Glomerular endothelial cell (primary cell): ENCODE measurements at places on chromosomes 3 and 15.

DNA sequence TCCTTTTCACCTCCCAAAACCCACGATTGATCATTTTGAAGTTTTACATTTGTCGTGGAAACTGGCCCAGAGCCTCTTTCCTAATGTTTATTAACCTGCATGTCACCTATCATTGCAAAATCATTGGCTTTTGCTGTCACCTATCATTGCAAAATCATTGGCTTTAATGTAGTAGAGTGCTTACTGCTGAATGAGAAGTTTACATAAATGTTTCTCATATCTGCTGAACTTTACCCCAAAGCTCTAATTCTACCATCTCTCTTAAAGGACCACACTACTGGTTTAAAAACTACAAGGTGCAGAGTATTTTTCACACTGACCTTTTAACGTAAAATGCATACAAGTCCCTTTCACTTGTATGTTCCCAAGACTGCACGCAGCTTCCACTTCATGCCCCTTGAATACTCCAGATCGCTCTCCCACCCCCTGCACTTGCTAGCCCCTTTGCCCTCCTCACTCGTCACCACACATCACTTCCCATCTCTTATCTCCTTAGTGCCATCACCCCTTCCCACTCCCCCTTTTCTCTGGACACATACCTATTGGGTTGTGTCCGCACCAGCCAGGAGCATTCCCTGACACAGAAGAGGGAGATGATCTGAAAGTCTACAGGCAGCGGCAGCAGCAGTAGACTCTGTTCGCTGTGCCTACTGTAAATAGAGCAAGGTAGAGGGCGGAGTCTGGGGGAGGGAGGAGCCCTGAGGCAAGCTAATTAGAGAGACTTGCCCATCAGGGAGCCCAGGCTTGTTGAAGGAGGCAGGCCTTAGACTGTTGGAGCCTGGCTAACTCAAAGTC lies 30.2 kb upstream of the ATOSA start:
- DNase-seq, result no peak

GRCh38 chr3:144265542-144266100 lies 294.0 kb downstream of the DIPK2A start:
- DNase-seq, result no peak

- DNase-seq, result no peak
Observed at GRCh38 chr3:36606871-36607765, 157.2 kb downstream of the DCLK3 start.

DNA sequence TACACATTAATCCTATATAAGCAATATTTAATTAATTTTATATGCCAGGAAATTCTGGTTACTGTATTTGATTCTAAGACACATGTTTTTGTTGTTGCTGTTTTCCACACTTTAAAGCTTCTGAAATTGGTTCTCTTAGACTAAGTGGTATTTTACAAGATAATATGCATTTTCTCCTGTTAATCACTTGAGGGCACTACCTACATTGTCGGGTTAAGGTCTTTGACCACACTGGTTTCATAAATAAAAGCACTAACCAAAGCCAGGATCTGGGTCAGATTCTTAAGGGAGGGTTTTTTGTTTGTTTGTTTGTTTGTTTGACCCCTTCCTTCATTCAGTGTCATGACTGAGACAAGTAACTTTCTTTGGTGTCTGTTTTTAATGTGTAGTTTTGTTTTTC lies 590.2 kb downstream of the RBMS3 start:
- no peak for DNase-seq

DNA sequence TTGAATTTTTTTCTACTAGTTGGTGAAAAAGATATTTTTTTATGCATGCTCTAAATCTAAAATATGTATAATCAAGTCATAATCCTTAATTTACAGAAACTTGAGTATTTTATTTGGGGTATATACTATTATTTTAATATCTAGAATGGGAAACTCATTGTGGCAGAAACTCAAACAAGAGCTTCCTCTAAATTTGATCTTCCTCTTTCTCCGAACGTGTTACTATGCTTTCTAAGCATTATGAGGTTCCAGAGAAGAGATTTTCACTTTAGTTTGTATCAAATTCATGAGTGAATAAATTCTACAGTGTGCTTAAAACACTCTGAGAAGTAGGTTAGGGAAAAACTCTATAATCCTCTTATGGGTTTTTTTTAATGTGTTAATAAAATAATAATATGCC lies 173.1 kb downstream of the POTEB3 start:
- no peak for DNase-seq

GRCh38 chr3:121724130-121724529 lies 25.4 kb downstream of the GOLGB1 start:
- DNase-seq, result no peak

DNA sequence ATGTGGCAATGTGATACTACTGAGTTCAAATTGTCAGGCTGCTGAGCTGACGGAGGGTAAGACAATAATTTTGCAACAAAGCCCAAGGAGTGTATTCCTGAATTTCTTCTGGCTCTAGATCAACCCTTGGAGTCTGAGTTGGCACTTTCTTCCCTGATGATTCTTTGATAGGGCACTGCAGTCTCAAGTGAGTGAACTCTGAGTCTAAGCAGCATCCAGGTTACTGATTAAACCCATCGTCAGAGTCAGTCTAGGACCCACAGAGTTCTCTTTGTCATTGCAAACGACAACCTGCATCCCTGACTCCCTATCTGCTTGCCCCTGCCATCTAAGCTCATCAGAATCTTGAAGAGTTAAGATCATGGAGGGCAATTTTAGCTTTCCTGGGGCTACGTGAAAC lies 58.6 kb downstream of the MME start:
- no peak for DNase-seq

DNA sequence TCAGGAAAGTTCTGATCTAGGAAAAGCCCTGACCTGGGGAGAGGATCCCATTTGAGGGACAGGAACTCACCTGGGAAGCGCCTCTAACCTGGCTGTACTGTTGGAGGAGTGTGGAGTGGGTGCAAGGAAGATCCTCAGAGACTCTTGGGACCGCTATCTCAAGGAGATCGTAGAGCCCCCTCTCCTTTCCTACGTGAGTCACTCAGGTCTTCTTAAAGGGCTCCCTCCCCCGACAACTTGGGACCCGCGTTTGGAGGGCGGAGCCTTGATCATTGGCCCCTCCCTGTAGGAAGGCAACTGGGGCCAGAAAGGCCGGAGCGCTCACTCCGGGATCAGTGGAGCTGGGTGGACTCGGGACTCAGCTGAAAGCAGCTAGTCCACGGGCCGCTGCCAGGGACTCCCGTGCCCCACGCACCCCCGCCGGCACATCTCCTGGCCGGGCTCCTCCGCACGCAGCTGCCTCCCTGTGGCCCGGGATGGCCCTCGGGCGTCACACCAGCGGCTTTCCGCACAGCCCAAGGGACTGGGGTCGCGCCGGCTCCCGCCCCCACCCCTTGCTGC lies 520 bp downstream of the SLC26A6 start:
- DNase-seq, result no peak

GRCh38 chr3:102512734-102513504 lies 78.1 kb downstream of the ZPLD1 start:
- no peak for DNase-seq

DNA sequence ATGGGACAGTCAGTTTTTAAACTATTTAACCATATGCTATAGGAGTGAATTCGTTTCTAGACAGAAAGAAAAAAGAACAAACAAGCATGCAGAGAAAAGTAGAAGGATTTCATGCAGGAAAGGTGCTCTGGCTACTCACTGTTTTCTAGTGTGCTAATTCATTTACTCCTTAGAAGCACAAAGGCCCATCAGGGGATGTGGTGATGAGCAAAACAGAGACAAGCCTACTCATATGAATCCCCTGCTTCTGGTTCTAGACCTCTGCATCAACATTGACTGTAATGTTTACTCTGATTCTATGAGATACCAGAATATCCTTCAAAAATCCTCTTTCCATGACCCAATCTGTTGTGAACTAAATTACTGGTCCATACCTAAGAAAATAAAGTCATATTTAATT lies 801.9 kb downstream of the PLOD2 start:
- no peak for DNase-seq

GRCh38 chr3:117017135-117017894 lies 307.7 kb downstream of the TUSC7 start:
- no peak for DNase-seq

- DNase-seq, result no peak
Observed at GRCh38 chr15:82545478-82545877, 5.2 kb upstream of the RPS17 start.

DNA sequence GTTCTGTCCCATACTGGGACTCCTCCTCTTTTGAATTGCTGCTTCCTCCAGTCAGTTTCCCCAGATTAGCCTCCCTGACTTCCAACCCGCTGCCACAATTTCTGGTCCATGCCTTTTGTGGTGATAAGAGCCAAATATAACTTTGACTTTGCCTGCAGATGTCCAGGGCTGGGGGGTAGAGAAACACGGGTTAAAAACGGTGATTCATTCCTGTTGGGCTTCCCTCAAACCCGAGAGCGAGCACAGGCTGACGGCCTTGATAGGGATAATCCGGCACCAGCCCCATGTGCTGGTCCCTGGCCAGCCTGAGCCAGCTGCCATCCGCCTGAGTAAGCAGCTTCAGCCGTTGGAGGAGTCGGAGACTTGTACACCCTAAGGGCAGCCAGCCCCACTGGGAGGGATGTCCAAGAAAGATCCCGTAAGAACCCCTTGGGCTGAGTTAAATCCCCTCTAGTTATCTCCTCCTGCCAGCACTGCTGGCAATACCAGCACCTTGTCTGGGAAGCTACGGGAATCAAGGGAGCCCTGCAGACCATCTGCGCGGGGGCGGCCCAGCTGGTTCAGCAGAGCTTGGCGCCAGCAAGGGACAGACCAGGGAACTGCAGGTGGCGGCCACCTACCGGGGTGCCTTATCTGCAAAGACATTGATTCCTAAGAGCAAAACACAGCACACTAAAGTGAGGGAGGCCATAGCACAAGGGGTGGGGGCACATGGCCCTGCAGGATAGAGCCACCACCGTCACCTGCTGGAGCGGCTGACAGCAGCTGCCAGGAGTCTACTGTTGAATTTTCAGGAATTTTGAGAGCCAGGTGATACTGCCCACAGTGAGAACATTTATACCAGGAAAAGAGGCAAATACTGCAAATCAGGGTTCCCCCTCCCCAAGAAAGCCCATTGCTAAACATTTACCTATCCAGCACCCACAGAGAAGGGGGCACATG lies 18.1 kb downstream of the CSPG4 start:
- peak; percentile 51 for DNase-seq

DNA sequence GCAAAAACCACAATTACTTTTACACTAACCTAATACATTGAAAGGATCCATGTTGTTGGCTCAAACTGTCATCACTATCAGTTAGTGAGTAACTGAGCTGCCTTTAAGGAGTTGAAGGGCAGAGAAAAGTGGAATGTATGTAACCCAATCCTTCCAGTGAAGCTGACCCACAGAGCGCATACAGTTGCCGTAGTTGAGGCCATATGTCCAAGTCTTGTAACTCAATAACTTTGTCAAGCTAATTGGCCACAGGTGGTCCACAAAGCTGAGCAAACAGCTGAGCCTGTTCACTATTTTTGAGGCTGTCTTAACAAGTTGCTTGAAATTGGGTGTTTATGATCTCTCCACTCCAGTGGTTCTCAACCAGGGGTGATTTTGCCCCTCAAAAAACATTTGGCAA lies 169.0 kb upstream of the SLC24A5 start:
- no peak for DNase-seq

GRCh38 chr15:89591834-89592233 lies 16.6 kb downstream of the TICRR start:
- no peak for DNase-seq

GRCh38 chr3:104763007-104763406 lies 603.7 kb upstream of the ALCAM start:
- DNase-seq, result no peak

DNA sequence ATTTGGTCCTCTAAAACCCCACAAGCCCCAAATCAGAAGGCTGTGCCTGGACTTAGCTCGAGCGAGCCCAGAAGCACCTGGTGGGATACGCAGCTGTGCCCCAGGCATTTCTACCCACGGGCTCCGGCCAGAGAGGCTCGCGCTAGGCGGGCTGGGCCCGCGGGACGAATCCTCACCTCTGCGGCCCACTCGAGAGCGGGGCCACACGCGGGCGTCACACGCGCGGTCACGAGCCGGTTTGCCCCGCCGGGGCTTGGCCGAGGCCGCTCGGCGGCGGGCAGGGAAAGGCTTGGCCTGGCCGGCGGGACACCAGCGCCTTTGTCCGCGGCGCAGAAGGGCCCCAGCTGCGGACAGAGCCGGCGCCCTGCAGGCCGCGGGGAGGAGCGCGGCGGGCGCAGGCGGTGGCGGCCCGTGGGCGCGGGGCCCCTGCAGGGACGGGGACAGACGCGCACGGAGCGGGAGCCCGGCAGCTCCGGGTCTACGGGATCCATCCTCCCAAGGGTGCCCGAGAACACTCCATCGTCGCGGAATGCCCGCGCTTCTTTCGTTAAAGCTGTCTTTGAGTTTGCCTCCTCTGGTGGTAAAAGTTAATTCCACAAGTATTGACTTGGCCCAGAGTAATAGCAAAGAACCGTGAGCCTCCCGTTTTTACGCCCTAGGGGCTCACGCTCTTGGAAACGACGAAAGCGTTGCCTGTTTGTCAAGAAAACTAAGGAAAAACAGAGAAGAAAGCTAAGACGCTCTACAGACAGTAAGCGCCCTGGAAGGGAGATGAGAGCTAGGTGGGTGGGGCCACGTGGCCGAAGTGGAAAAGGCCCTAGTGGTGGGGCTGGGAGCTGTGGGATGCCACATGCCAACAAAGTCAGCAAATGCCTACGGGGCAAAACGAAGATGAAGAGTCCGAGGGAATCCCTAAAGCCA lies 26.4 kb downstream of the TYRO3 start:
- DNase-seq, result peak; percentile 22

- DNase-seq, result no peak
Observed at GRCh38 chr3:137692803-137693431, 71.2 kb upstream of the SOX14 start.

DNA sequence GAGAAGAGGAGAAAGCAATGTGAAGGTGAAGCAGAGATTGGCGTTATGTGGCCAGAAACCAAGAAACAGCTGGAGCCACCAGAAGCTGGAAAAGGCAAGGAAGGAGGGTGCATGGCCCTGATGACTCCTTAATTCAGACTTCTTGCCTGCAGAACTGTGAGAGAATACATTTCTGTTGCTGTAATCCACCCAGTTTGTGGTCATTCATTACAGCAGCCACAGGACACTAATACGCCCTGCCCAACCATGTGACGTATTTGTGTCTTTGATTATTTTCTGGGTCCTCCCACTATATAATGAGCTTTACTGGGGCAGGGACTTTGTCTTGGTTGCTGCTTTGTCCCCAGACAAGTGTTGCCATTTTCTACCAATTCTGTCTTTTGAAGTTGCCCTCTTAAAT lies 64.5 kb upstream of the MITF start:
- no peak for DNase-seq

DNA sequence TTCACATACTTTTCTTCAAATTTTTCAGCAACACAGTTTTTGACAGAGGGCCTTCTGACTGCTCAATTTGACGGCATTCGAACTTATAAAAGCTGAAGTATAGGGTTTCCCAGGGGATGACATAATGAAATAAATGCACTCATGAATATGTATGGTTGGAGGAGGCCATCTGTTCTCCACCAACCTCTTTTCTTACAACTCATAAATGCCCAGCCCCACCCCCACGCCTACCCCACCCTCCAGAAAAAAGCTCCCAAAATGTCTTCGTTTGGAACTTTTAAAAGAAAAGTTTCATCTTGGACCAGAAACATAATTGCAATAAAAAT lies 211.6 kb upstream of the LRRN1 start:
- no peak for DNase-seq

- no peak for DNase-seq
Observed at GRCh38 chr3:189572249-189572648, 58.9 kb upstream of the TP63 start.
